Ascending aorta (tissue), 2 donors: ENCODE measurements at places on chromosomes 3 and 15.

DNA sequence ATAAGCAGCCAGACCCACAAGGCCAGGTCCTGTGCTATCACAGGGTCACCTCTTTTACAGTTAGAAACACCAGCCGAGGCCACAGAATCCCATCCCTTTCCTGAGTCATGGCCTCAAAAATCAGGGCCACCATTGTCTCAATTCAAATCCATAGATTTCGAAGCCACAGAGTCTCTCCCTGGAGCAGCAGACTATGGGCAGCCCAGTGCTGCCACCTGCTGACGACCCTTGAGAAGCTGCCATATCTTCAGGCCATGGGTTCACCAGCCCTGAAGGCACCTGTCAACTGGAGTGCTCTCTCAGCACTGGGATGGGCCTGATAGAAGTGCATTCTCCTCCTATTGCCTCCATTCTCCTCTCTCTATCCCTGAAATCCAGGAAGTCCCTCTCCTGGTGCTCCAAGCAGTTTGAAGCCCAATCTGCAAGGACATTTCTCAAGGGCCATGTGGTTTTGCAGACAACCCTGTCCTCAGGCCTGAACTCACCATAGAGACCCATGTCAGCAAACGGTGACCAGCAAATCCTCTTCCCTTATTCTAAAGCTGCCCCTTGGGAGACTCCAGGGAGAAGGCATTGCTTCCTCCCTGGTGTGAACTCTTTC lies 39.6 kb downstream of the TGM4 start:
- no peaks in the 10 kb centered on the region for H3K27me3 ChIP-seq
- H3K4me3 ChIP-seq: no peak overlapping the region
- no peaks in the 10 kb centered on the region for H3K4me1 ChIP-seq
- peak; percentile 71 for DNase-seq
- H3K27ac ChIP-seq: no peak overlapping the region

DNA sequence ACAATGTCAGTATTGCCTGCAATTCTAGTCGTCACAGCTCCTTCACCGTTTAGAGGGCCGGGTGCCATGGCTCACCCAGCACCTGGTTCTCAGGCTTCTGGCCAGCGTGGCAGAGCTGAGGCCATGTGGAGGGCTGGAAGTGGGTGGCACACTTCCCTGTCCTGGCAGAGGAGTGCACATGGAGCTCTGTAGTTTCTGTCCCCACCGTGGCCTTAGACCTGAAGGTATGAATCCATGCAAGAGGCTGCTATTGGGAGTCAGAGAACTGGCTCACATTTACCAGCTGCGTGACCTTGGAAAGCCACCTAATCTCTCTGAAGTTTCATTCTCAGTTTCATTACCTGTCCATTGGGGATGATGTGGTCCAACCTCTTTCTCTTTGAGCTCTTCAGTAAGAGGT lies 22.2 kb downstream of the EPHB1 start:
- H3K27me3 ChIP-seq: no peaks in the 10 kb centered on the region
- no peaks in the 10 kb centered on the region for H3K4me1 ChIP-seq
- H3K4me3 ChIP-seq: no peak overlapping the region
- H3K36me3 ChIP-seq: no peaks in the 10 kb centered on the region
- no peak overlapping the region for H3K27ac ChIP-seq

DNA sequence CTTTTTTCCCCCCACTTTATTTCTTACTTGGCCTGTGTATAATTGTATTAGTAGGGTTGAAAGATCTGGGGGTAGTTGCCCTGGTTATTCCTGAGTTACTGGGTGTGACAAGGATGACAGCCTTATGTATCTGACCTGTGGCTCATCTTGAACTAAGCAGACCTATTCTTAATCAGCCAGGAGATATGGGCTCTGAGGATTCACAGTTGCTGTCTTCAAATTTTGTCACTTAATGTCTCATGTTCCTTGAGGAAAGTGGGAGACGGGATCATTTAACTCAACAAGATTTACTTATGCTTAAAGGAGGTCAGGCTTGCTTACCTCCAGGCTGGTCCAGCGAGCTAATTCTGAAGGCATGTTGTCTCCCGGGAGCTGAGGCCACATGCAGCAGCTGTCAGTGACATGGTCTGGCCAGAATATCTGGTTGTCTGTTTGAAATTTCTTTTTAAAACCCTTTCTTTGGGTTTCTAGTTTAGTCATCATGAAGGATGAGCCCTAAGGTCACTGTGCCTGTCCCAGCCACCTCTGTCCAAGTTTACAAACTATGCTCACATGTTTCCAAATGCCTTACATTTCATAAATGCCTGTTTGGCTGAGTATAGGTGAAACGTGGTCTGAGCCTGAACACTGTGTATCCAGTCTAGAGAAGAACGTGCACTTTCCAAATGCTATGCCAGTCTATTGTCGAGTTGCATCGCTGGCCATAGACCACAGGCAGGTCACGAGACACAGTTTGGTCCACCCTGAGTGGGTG lies 26.8 kb downstream of the LRTM1 start:
- no peak overlapping the region for H3K4me3 ChIP-seq
- no peaks in the 10 kb centered on the region for H3K4me1 ChIP-seq
- no peak for DNase-seq
- no peaks in the 10 kb centered on the region for H3K27me3 ChIP-seq
- no peaks in the 10 kb centered on the region for H3K36me3 ChIP-seq
- no peak overlapping the region for H3K27ac ChIP-seq

DNA sequence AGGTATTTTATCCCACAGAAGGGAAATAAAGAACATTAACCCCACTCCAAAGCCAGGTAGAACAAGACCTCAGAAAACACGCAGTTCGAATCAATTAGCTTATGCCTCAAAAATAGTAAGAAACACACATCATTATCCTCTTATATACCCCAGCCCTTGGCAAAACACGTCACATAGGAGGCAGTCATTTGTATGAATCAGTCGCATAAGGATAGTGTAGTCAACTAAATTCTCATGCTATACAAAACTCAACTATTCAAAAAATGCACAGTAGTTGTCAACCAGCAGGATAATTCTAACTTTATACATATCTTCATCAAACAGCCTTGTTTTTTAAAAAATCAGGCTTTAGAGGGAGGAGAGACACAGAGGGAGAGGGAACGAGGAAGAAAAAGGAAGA lies 298.4 kb downstream of the FOXP1 start:
- DNase-seq: no peak
- H3K4me1 ChIP-seq: no peaks in the 10 kb centered on the region
- no peaks in the 10 kb centered on the region for H3K27me3 ChIP-seq
- H3K27ac ChIP-seq: no peak overlapping the region
- no peak overlapping the region for H3K4me3 ChIP-seq
- no peaks in the 10 kb centered on the region for H3K36me3 ChIP-seq

DNA sequence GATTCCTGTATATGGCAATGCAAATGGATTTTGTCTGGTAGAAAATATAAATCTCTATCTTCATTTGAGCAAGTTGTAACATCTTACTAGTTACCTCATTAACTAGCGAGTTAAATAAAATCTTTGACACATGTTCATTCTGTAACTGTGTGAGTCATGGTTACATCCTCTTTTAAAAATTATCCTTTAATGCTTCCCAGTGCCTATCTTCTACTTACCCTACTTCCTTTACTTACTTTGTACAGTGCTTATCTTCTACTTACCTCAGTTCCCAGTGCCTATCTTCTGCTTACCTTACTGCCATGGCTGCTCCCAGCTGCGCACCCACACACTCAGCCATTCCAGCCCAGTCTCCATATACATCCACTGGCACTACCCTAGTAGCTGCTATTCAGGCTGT lies 71.9 kb upstream of the GOLGA8B start:
- H3K4me3 ChIP-seq: no peak overlapping the region
- no peak overlapping the region for H3K27ac ChIP-seq
- no peak for DNase-seq
- H3K27me3 ChIP-seq: no peaks in the 10 kb centered on the region
- no peaks in the 10 kb centered on the region for H3K36me3 ChIP-seq

- no peak for DNase-seq
- no peaks in the 10 kb centered on the region for H3K4me1 ChIP-seq
- peaks cover 3% of the 10 kb centered on the region for H3K36me3 ChIP-seq
- peak overlapping the region; percentile 57 for H3K27ac ChIP-seq
- H3K4me3 ChIP-seq: no peak overlapping the region
Observed at GRCh38 chr3:129855832-129856419, 37.6 kb downstream of the TMCC1 start.

- H3K4me3 ChIP-seq: no peak overlapping the region
- H3K27me3 ChIP-seq: no peaks in the 10 kb centered on the region
Observed at GRCh38 chr15:32855942-32856341, 138.1 kb downstream of the GREM1 start.

GRCh38 chr3:146589899-146590508 lies 15.1 kb downstream of the PLSCR5 start:
- H3K27me3 ChIP-seq: no peaks in the 10 kb centered on the region
- DNase-seq: no peak
- no peak overlapping the region for H3K4me3 ChIP-seq
- no peak overlapping the region for H3K27ac ChIP-seq
- no peaks in the 10 kb centered on the region for H3K36me3 ChIP-seq

- peaks cover 5% of the 10 kb centered on the region for H3K36me3 ChIP-seq
- no peak for DNase-seq
- H3K4me1 ChIP-seq: peaks cover 6% of the 10 kb centered on the region
- no peaks in the 10 kb centered on the region for H3K27me3 ChIP-seq
- H3K4me3 ChIP-seq: no peak overlapping the region
Observed at GRCh38 chr15:83977992-83978391, 257.6 kb upstream of the GOLGA6L4 start.

DNA sequence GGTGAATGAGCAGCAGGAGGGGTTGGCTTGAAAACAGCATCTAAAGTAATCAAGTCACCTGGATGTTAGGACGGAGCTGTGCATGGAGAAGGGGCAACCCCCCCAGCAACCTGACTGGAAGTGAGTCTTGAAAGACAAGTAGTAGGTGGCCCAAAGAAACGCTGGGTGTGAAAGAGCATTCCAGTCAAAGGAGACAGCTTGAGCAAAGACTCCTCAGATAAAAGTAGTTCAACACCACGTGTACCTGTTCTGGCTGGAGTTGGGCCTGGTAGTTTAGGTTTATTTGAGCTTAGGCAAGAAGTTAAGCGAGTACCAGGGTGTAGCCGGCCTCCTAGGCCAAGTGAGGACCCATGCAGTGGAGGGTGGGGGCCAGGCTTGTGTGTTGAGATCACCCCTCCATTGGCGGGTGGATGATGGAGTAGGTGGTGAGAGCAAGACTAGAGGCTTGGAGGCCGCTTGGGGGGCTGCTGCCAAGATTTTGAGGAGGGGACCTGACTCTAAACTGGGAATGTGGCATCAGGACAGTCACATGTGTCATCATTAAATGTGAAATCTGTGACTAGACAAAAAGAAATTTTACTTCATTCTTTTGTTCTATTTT lies 61.3 kb downstream of the ABHD2 start:
- no peaks in the 10 kb centered on the region for H3K4me1 ChIP-seq
- no peak for DNase-seq
- no peak overlapping the region for H3K4me3 ChIP-seq
- no peak overlapping the region for H3K27ac ChIP-seq
- no peaks in the 10 kb centered on the region for H3K27me3 ChIP-seq

- no peak overlapping the region for H3K4me3 ChIP-seq
- no peaks in the 10 kb centered on the region for H3K36me3 ChIP-seq
- no peak for DNase-seq
- H3K27ac ChIP-seq: peak overlapping the region; percentile 96
- H3K4me1 ChIP-seq: peaks cover 13% of the 10 kb centered on the region
- H3K27me3 ChIP-seq: no peaks in the 10 kb centered on the region
Observed at GRCh38 chr3:4744405-4745234, 234.6 kb upstream of the BHLHE40 start.

DNA sequence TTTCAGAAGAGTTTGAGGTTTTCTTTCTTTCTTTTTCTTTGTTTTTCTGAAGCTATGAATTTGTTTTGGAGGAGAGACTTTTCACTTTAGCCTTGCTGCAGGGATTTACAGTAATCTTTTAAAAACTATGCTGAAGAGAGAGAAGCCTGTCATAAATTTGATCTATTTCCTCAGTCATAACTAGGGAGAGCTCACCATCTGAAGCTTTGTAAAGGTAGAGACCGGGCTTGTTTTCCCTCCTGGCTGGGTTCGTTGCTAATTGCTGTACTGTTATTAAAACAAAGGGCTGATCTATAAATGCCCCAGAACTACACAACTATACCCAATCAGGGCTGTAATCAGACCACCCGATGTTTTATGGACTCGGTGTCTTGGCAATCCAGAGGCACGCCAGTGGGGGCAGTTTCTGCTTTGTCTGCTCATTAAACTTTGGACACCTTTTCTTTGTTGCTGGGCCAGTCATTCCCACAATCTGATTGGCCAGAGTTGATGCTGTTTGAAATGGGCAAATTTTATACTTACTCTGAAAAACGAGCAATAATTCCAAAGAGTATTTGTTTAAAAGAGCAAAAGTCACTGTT lies 164.3 kb downstream of the CACNA1D start:
- H3K27ac ChIP-seq: no peak overlapping the region
- no peak overlapping the region for H3K4me3 ChIP-seq
- no peaks in the 10 kb centered on the region for H3K36me3 ChIP-seq
- DNase-seq: no peak

- H3K4me1 ChIP-seq: no peaks in the 10 kb centered on the region
- H3K27ac ChIP-seq: no peak overlapping the region
- no peaks in the 10 kb centered on the region for H3K36me3 ChIP-seq
Observed at GRCh38 chr3:109188741-109189140, 52.2 kb downstream of the C3orf85 start.

DNA sequence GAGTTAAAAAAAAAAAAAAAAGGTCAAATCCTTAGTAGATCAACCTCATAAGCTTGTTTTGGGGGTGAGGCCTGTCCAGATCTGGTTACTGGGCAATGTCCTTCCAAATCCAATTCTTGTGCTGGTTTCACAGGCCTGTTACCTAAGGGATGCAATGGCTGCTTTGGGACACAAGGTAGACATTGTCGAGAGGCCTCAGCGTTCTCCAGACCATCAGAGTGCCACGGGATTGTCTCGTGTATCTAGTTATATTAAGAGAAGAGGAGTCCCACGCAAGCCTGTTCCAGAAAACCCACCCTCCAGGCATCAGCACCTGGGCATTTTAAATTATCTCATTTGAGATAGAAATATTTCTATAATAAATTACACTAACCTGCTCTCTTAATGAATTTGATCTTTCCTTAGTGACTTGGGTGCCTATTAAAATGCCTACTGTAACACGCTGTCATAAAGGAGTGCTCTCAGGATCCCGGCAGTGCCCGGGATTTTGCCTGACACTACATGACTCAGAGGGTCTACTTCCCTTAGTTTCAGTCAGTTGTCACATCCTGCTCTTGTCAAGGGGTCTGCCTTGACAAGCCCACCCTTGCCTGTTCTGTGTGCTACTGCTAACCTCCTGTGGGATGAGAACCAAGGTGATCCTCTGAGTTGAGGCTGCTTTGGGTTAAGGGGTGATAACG lies 116.0 kb downstream of the LIPC start:
- H3K27ac ChIP-seq: peak overlapping the region; percentile 12
- H3K36me3 ChIP-seq: no peaks in the 10 kb centered on the region
- H3K27me3 ChIP-seq: no peaks in the 10 kb centered on the region
- H3K4me3 ChIP-seq: no peak overlapping the region
- no peaks in the 10 kb centered on the region for H3K4me1 ChIP-seq
- DNase-seq: no peak

GRCh38 chr15:68376447-68377060 lies 55.4 kb downstream of the ITGA11 start:
- H3K27me3 ChIP-seq: no peaks in the 10 kb centered on the region
- no peak for DNase-seq
- H3K4me1 ChIP-seq: no peaks in the 10 kb centered on the region
- no peak overlapping the region for H3K4me3 ChIP-seq

DNA sequence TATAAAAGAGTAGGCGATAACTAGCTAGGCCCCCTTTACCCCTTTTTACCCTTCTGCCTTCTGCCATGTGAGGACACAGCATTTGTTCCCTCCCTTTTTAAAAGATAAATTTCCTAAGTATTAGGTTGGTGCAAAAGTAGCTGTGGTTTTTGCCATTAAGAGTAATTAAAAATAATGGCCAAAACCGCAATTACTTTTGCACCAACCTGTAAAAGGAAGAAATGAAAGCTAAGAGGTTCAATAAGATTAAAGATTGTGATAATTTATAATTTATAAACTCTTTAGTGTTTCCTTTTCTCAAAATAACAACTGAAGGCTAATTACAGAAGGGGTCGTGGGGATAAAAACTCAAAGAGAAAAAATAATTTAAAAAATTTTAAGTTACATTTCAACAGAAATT lies 283.5 kb upstream of the PDZRN3 start:
- no peaks in the 10 kb centered on the region for H3K4me1 ChIP-seq
- no peak overlapping the region for H3K27ac ChIP-seq
- H3K27me3 ChIP-seq: no peaks in the 10 kb centered on the region
